Activated naive CD4-positive, alpha-beta T cell treated with anti-CD3 and anti-CD28 coated beads, Interleukin-2, amount 50 U/mL, for 72 hours (primary cell): ENCODE measurements at places on chromosomes 3 and 15.

DNA sequence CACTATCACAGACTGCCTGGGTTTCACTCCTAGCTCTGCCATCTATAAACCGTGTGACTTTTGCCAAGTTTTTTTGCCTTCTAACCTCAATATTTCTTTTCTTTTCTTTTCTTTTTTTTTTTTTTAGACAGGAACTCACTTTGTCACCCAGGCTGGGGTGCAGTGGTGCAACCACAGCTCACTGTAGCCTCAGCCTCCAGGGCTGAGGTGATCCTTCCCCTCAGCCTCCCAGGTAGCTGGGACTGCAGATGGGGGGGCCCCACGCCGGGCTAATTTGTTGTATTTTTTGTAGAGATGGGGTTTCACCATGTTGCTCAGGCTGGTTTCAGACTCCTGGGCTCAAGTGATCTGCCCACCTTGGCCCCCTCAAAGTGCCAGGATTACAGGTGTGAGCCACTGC, 3.2 kb upstream of the ADAM10 start:
- DNase-seq, result no peak

GRCh38 chr3:127719369-127719768, 46.6 kb downstream of the ABTB1 start:
- no peak for DNase-seq

- no peak for DNase-seq
Measured at GRCh38 chr3:173939331-173939730, 541.8 kb downstream of the NLGN1 start.

- peak; percentile 42 for DNase-seq
Measured at GRCh38 chr3:44323341-44323955, 15.1 kb upstream of the TCAIM start.

DNA sequence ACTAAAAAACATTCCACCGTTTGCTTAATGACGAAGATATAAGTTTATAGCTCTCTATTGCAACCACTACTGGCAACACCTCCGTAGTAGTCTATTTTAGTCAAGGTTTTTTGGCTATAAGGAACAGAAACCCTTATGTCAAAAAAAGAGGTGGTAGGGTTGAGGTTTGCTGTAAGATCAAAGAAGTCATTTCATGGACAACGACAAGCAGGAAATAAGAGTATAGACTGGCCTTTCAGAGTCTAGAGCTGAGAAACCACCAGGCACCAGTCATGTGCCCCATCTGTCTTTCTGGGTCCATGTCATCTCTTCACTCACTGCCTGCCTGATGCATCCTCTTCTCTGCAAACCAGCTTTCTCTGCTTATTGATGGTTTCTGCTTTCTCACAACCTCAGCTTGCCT, 42.7 kb downstream of the THBS1 start:
- no peak for DNase-seq
